Activated naive CD4-positive, alpha-beta T cell treated with anti-CD3 and anti-CD28 coated beads, Interleukin-2, amount 50 U/mL, for 16 hours (primary cell): ENCODE measurements at places on chromosomes 12 and 14.

DNA sequence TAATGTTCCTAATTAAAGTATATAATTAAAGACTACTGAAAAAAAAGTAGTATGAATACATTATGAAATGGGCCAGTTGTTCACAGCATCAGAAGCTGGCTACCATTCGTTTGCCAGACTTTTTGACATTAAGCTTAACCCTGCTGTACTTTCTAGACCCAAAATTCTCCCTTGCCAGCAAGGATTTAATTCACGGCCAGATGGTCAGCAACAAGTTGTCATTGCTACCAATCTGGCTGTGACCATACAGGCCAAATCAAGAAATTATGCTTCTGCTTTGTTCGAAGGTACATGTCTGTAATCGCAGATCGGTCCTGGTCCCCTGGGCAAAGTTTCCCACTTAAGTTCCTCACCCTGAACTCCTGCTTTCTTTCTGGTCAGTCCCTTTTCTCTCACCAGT is 217.7 kb upstream of the ATXN7L3B start:
- DNase-seq = no peak

DNA sequence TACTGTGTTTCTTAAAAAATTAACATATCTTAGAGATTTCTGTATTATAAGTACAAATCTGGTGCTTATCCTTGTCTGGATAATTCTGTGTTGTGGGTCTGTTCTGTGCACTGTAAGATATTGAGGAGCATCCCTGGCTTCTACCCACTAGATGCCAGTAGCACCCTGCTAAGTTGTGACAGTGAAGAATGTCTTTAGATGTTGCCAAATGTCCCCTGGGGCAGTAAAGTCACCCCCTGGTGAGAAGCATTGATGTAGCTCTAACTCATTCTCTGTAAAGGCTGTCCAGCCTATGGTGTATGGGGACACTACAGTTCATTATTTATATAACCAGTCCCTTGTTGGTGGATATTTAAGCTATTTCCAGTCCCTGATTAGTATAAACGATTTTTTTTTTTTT is 31.4 kb downstream of the MAP1LC3B2 start:
- no peak for DNase-seq

DNA sequence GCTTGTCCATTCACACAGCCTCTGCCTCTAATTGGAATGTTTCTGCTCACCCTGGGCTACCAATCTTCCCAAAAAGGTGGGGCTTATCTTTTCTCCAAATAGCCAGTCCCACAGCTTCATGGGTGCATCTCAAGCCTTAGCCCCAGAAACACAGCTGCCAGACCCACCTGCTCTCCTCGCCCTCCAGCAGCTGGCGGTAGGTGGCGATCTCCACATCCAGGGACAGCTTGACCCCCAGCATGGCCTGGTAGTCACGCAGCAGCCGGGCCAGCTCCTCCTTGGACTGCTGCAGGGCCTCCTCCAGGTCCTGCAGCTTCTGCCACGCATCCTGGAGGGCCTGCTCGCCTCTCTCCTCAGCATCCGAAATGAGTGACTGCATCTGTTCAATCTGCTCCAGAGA is 11.1 kb downstream of the KRT77 start:
- no peak for DNase-seq

DNA sequence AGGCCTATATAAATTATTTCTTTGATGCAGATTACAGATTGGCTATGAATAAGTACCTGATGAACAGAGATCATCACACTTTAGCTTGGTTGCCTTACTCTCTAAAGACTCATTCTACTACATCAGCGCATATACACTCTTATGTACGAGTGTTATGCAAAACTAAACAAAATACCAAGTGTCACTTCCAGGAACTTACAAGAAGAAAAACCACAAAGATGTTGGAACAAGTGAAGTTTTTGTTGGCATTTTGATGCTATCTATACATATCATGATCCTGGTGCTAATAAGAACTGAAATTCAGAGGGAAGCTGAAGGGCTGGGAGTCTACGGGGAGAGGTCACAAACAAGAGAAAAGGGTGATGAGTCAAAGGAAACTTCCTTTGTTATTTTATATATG is 47.9 kb upstream of the CERS5 start:
- no peak for DNase-seq

DNA sequence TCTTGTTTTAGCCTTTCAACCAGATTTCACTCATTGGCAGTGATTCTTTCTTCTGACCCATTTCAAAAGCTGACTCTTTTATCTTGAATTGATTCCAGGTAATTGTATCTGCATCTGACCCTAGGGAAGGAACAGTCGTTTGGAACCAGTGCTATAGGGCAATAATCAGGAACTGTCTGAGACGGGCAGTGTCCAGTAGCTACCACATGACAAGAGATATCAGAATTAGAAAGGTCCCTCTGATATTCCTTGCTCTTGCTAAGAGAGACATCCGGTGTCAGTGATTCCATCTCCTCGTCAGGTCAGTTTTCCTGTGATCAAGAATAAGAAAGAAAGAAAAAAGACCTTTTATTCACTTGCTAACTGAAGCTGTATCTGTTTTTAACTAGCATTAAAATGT is 47.8 kb upstream of the PDE3A start:
- DNase-seq = no peak

GRCh38 chr12:32135967-32136366 is 29.3 kb downstream of the BICD1 start:
- no peak for DNase-seq

- DNase-seq = no peak
Measured at GRCh38 chr12:92953747-92954146, 24.7 kb upstream of the EEA1 start.

DNA sequence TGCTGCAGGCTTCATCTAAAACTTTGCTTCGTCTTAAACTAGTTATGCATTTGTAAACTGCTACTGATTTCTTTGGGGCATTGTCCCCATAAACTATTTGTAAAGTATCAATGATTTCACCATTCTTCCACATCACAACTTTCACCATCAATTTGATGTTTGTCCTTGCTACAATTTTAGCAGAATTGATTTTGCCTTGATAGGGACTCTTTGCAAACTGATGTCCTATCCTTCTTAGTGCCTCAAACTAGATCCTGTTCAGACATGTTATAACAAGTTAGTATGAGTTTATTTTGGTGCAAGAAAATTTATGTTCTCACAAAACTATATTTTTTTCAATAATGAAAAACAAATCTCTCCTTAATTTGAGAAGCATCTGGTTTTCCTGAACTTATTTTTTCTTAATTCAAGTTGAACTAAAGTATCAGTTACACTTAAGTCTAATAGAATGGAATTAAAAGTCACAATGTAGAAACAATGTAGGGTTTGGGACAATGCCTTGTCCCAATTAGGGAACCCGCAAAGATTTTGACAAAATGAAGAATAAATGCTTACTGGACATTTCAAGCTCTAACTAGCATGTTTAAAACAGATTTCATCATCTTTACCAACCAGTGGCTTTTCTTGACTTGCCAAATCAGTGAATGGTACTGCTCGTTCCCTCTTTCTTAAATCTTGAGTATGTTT is 10.1 kb upstream of the ARID4A start:
- DNase-seq = no peak

DNA sequence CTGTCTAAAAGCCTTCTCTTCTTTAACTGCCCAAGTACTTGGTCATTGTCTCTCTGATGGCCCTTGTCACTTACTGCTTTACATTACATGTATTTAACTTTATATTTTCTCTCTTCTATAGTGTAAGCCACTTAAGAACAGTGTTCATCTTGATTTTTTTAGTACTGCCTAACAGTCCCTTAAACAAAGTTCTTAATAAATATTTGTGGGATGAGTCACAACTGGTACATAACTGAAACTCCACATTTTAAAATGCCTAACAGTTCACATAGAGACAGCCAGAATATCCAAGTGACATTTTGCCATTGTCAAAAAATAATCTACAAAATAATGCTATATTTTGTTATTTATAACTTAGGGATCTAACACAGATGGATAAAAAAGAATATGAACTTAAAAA is 146.6 kb downstream of the STXBP6 start:
- no peak for DNase-seq

GRCh38 chr12:54497883-54498282 is 331 bp downstream of the NCKAP1L start:
- no peak for DNase-seq

DNA sequence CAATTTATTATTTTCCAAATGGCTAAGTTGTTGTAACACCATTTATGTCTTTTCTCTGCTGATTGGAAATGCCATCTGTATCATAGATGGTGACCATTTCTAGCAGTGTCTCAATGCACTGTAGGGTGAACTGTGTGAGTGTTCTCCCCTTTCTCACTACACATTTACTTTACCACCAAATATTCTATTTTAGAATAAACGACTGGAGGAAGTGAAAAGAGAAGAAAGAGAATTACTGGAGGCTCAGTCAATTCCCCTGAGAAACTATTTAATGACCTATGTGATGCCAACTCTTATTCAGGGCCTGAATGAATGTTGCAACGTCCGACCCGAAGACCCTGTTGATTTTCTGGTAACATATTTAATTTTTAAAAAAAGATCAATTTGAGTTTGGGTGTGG is 15.5 kb upstream of the PAPOLA start:
- no peak for DNase-seq
